SIG-M5 (cell line): ENCODE measurements at places on chromosomes 3 and 15.

DNA sequence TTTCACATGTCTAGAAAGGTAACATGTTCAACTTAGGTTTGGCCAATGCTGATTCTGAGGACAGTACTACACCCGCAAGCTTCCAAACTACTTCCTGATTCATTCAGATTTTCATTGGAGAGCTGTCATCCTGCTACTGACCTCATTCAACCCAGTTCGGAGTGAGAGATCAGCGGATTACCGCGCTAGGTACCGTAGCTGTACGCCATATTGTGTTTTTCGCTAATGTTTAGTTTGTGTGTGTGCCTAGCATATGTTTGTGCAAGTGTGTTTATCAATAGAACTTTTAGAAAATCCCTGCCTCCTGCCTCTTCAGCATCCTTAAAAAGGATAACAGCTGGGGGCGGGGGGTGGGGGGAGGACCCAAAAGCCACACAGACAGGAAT is 1.1 kb downstream of the ZBTB20 start:
- DNase-seq: no peak

- DNase-seq: no peak
These were observed 2.0 kb downstream of the OR4F15 start for GRCh38 chr15:101813803-101814534.

GRCh38 chr3:166721466-166721865 is 658.6 kb downstream of the ZBBX start:
- DNase-seq: no peak

DNA sequence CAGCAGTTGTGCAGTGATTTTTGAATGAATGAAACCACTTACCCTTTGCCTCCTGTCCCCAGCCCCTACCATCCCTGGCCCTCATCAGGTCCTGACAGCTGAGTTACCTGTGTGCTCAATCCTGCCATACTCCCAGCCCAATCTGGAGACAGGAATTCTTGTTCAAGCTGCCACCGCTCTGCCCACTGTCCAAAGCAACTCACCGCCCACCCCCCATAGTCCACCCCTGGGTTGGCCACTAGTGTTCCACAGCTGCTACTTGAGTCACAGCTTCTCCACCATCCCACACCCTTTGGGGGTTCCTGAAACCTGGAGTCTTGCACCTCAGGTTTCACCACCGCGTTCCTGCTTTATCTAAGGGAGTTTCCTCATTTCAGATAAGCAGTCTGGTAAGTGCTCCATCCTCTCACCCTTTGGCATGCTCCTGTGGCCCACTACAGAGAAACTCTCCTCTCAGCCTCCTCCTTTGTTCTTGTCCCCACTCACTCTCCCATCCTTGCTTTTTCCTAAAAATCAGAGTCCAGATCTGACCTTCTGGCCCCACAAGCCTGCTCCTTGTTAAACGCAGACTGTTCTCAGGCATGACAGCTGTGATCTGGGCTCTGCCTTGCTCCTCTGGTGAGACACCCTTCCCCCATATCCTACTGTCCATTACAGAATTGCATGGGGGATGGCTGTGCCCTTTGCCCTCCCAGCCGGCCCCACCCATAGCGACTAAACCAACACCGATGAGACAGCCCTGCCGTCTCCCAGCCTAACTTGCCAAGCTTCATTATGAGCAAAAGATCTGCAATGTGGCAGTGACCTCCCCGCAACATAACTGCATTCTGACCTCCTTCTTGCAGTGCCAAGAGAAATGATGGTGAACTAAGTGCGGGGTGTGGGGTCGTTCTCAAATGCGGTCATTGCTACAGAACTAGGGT is 50.0 kb downstream of the CYP19A1 start:
- DNase-seq: no peak

- DNase-seq: no peak
These were observed 358.6 kb upstream of the BCHE start for GRCh38 chr3:166195808-166196207.

DNA sequence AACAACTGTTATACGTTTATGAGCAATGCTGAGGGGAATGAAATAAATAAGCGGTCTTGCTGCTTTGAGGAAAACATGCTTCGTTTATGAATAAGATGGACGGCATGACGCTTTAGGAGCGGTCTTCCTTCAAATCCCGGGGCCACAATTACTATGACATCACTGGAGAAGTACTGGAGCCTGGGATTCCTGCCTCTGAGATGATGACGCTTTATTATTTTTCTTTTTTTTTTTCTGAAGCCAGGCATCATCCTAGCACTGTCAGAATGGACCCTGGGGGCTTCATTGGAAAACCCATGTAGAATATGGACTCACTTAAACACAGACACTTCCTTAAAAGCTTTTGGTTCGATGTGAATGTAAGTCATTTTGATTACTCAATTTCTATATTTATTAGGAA is 52.5 kb upstream of the FOXP1 start:
- no peak for DNase-seq

DNA sequence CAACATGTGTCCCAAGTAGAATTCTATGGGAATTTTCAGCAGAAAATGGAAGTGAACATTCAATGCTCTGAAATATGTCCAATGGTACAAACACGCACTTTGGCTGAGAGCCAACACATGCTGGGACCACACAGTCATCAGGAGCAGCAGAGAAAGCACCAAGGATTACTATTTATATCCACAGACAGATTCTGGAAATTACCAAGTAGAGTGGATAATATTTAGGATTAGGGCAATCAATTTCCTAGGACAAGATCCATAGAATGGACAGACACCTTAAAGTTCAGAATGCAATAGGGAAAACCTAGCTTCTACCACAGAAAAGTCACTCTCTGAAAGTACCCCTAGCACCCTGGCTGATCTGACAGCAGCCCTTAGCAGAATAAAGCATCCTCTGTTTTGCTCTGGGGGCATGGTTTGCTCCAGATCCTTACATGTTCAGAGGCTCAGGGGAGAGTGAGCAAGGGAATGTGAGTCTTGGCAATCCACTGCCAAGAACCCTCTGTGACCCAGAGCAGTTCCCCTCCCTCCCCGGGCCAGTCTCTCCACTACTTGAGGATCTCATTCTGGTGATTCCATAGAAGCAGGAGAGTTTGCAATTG is 206.0 kb upstream of the WNT5A start:
- DNase-seq: no peak

- no peak for DNase-seq
These were observed 133.3 kb downstream of the ADAM10 start for GRCh38 chr15:58616171-58616570.

- DNase-seq: no peak
These were observed 149.2 kb upstream of the CTNNB1 start for GRCh38 chr3:41050144-41050543.

GRCh38 chr3:13014755-13015285 is 58.4 kb downstream of the IQSEC1 start:
- no peak for DNase-seq

DNA sequence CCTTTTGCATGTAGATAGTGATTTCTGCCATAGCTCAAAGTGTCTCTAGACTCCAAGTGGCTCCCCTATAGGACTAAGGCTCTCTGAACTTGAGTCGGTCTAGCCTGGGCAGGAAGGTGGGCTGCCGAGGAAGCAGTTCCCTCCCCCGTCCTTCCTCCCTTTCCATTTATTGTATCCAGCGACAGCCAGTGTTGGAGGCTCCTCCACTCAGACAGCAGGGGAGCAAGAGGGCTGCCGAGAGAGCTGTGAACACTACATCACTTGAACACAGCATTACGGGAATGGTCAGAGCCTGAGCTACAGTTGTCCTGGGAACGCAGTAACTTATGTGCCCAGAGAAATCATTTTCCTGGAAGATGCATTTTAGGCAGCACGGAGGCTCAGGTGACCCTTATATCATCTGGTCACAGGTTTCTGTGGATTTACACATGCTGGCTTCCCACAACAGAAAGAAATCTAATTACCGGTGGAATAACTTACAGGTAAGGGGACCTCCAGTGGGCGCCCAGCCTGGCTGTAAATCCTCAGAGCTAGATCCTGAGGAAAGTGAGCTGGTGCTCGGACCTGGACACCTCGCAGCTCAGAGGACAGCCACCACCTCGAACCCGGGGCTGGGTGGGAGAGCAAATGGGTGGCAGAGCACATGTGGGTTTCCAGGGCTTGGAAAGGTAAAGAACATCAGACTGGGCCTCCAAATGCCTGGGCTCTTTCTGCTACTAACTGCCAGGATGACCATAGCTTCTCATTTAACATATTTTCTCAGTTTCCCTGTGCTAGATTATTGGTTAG is 197.1 kb downstream of the UACA start:
- DNase-seq: no peak

DNA sequence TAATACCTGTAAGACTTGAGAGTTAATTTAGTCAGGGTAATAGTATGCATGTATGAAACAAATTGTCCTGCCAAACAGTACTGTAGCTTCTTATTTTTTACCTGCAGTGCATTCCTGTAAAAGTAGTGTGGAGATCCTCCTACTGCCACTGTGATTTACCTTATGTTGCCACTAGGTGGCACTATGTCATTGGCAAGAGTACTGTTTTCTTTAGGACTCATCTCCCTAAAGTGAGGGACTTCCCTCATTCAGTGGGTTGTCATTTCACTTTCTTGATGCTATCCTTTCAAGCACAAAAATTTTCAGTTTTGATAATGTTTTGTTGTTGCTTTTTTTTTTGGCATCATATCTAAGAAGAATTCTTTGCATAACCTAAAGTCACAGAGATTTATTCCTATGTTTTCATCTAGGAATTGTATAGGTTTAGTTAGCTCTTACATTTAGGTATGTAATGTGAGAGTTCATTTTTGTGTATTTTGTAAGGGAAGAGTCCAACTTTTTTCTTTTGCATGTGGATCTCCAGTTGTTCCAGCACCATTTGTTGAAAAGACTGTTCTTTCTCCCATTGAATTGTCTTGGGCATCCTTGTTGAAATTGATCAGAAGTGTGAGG is 105.7 kb downstream of the AKAP13 start:
- DNase-seq: no peak

DNA sequence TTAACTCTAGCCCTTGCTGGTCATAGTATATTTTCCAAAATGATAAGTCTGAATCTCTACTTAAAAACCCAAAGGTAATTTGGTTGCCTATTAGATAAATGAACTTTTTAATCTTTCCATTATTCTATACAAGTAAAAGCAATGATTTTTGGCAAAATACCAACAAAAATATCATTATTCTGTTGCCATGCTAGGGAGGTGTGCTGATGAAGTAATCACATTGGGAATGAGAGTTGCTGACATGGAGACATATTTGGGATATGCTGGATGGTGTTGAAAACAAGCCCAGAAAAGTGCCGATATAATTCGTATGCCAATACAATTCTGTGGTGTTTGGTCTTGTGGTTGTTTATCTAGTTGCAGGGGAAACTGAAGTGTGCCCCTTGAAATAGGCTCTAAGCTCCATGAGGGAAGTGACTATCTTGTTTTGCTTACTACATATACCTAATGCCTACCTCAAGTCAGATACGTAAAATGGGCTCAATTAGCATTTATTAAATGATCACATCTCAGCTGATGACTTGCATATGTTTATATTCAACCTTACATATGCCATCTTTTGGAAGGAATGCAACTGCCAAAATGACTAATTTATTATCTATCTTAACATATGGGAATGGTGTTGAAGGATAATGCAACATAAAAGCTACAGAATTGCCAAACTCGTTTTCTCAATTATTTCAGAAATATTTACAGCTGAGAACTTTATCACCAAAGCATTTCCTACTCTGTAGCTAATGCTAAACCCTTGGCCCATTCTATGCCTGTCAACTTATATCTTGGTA is 5.8 kb downstream of the TOPBP1 start:
- no peak for DNase-seq

DNA sequence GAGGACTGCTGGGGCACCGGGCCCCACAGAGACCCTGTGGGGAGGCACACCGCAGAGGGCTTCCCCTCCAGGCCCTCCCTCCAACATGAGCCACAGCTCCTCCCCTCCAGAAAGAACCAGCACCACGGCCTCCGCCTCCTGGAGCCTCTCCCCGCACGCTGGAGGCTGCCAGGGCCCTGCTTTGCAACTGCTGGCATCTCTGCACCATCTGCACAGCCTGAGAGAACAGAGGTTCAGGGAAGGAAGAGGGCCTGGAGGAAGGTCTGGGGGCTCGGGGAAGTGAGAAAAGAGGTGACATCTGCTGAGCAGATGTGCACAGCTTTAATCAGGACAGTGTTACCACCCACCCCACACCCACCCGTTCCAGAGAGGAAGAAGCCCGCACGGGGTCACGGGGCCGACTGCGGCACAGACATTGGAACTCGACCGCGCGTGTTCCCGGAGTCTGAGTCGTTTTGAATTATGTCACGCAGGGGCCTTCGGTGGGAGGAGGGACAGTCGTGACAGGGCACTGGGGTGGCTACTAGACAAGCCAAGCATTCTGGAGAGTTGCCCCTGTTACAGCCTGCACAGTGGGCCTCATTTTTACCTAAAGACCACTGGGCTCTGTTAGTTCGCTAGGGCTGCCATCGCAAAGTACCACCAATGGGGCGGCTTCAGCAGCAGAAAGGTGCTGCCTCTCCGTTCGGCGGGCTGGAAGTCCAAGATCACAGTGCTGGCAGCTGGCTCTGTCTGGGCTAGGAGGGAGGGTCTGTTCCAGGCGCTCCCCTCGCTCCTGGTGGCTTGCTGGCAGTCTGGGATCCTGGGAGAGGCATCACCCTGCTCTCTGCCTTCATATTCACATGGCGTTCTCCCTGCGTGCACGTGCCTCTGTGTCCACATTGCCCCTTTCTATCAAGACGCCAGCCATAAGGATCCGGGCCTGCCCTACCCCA is 194.8 kb downstream of the XXYLT1 start:
- DNase-seq: no peak

GRCh38 chr3:123682781-123683504 is 98.1 kb upstream of the HACD2 start:
- no peak for DNase-seq

GRCh38 chr15:92101708-92102394 is 248.3 kb downstream of the SLCO3A1 start:
- DNase-seq: no peak

DNA sequence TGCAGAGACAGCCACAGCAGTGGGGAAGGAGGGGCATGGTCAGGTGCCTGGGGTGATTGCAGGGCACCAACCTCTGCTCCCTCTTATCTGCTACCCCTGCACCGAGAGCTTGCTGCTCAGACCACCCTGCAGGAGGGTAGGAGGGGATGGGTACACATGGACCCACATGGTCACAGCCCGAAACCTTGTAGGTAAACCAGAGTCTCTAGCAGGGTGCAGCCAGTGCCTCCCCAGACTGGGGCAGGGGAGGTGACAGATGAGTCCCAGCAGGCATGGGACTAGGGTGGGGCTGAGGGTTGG is 49.2 kb downstream of the FAH start:
- no peak for DNase-seq

- DNase-seq: no peak
These were observed 2.6 kb upstream of the VPS39 start for GRCh38 chr15:42210696-42211095.

GRCh38 chr3:158312560-158313141 is 202.8 kb downstream of the RSRC1 start:
- DNase-seq: no peak

- no peak for DNase-seq
These were observed 94.1 kb downstream of the HMG20A start for GRCh38 chr15:77514641-77515402.

- DNase-seq: no peak
These were observed 260.5 kb upstream of the TPRG1 start for GRCh38 chr3:188911026-188911850.

DNA sequence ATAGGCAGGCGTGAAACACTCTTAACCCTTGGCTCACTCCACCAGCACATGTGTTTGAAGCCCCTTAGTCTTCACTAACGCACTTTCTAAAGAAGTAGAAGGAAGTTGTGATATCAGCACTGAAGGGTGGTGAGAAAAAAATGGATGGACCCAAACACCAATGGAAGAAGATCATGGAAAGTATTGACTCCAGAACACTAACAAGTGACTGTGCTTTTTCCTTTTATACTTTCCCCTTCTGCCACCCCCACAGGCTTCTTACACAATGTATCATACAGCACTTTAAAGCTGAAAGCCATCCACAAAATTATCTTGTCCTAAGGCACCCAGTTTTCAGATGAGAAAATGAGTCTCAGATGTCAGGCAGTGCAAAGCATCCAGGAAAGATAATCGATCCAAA is 93.9 kb upstream of the PHLDB2 start:
- no peak for DNase-seq
